ENCODE measurements at places on chromosomes 3 and 15.
A peak's percentile ranks its signal among the peaks of the same experiment; 100 is the strongest.

GRCh38 chr15:33453761-33454160 lies 143.0 kb downstream of the RYR3 start:
- DNase-seq, result no peak

DNA sequence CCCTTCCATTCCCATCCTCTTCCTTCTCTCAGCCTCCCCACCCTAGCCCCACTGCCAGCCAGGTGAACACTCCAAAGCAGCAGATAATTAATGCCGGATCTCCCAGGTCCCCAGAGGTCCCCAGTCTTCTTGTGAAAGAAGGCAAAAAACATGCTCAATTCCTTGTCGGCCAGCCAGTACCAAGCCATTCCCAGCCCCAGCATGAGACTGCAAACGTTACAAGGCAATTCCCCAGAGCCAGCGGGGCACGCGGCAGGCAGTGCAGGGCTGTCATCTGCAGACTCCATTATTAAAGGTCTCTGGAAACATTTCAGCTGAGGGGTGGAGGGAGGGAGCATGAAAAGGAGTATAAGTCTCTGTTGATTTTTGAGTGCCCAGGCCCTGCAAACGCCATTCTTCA lies 117.8 kb downstream of the XXYLT1 start:
- no peak for DNase-seq

DNA sequence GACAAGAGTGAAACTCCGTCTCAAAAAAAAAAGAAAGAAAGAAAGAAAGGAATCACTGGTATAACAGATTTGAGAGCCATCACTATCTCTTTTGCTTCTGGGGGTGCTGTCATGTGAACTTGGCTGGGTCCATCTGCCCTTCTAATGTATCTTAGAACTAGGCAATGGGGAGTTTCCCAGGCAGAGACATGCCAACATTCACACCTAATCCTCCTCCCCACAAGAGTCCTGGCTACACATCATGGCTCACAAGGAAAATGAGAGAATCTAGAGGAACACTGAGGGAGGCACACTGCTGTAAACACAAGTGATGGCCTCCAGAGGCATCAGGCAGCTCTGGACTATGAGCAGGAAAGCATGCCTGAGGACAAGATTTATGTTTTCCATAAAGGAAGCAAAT lies 67.8 kb upstream of the PPP2R3A start:
- DNase-seq, result no peak

DNA sequence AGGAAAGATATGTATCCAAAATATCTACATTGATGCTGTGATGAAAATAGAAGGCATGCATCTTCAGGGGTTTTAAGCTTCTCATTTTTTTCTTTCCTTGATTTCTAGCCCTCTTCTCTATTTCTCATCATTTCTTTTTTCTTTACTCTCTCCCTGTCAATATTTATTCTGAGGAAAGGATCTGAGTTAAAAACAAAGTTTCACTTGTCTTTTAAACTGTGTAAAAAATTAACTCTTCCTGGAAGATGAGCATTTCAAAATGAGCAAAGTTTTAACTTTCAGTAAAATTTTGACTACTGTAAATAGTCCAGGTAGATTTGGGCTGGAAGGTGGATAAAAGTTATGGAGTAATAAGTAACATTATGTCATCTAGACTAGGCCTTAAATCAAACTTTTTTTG lies 500.2 kb upstream of the GBE1 start:
- DNase-seq, result no peak

DNA sequence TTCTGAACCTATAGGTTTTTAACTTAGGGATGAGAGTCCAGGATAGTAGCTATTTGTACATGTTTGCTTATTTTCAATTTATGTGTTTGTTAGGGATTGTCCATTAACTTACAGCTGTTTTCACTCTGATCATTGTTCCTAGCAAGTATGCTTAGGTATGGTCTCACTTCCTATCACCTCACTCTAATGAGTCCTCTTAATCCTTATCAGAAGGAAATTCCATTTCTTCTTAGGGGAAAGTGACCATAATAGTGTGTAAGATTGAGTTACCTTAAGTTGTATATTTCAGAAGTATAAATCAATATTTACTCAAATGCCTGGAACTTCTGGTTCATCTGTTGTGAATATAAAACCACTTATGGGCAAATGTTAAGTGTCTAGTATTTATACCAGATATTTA lies 53.0 kb downstream of the PIAS1 start:
- no peak for DNase-seq

- DNase-seq, result no peak
Measured at GRCh38 chr3:54970895-54971294, 43.0 kb upstream of the LRTM1 start.

DNA sequence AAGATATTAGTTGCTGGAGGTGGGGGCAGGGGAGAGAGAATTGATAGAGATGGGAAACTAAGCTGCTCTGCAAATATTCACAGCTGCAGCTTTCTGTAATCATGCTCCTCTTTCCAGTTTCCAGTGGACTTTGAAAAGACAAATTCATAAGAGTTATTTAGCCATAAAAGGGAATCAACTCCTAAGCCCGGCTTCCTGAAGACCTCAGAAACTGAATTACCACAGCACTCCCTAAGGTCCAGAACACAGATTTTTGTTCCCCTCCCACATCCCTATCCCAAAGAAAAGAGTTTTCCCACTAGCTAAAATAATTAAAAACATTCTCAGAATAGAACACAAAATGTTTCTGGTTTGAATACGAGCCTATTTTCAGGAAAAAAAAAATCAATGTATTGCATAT lies 871.8 kb upstream of the NR2F2 start:
- DNase-seq, result no peak

DNA sequence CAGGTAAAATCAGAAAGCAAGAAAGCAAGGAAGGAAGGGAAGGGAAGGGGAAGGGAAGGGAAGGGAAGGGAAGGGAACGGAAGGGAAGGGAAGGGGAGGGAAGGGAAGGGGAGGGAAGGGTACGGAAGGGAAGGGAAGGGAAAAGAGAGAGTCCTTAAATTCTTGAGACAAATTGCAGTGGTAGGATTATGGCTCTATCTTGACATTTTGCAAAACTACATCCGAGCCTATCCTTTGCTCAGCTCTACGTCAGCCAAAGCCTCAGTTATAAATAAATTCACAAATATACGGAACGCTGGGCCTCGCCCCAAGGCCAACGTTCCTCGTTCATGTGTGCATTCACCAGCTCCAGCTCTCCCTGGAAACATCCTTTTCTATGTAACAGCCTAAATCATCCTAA lies 25.5 kb upstream of the HES1 start:
- DNase-seq, result no peak

GRCh38 chr3:189776149-189776824 lies 145.1 kb downstream of the TP63 start:
- no peak for DNase-seq

DNA sequence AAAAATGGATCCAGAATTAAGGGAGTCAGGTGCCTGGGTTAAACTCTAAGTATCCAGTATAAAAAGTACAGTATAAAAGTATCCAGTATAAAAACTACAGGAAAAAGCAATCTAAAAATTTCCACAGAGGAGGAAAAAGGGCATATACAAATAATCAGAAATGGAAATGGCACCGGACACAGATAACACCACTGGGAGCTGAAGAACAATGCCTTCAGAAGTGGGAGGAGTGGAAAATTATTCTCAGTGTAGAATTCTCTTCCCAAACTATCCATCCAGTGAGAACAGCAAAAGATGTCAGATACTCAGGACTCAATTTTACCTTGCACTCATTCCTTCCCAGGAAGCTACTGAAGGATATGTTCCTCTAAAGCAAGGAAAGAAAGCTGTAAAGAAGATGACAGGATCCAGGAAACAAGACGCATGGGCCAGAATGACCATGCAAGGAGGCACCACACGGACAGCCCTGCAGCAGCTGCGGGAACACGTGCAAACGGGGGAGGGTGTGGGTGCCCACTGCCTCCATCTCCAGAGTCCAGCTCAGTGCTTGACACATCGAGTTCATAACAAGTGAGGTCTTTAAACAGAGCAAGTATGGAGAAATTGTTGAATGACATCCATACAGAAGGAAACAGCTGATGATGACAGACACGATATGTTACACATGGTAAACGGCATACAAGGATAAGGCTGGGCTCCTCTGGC lies 68.5 kb downstream of the CHSY1 start:
- no peak for DNase-seq

GRCh38 chr3:4751502-4752101 lies 227.6 kb upstream of the BHLHE40 start:
- peak; percentile 91 for DNase-seq

- DNase-seq, result no peak
Measured at GRCh38 chr3:120370463-120370862, 21.3 kb upstream of the LRRC58 start.

DNA sequence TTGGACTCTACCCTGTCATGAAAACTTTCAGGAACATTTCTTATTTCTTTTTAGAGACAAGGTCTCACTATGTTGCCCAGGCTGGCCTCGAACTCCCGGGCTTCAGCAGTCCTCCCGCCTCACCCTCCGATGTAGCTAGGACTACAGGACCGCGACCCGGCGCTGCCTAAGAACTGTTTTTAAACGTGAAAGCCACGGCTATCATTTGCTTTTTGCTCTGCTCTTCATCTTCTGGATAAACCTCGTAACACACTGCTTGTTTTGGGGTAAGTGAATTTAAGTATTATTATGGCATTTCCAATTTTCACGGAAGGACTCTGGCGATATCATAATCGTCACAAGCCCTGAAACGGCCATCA lies 14.3 kb upstream of the CCNL1 start:
- no peak for DNase-seq

DNA sequence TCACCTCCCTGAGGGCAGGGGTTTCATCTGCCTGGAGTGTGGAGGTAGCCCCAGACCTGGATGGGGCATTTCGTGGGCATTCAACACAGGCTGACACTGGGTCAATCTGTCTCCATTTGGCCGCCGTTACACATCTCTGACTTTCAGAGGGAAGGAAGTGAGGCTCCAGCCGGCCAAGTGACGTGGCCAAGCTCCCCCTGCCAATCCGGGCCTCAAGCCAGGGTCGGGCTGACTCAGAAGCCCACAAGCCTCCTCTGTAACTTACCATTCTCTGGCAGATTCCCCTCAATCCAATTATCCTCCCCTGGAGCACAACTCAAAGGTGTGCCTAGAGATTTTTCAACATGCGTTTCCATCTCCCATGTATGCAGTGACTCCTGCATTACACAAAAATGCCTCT lies 227.6 kb downstream of the KLF13 start:
- no peak for DNase-seq

- no peak for DNase-seq
Measured at GRCh38 chr15:73522011-73522410, 79.0 kb downstream of the REC114 start.

- DNase-seq, result no peak
Measured at GRCh38 chr3:22231061-22231460, 480.1 kb upstream of the ZNF385D start.

GRCh38 chr15:95866711-95867440 lies 463.6 kb upstream of the NR2F2 start:
- no peak for DNase-seq

- DNase-seq, result no peak
Measured at GRCh38 chr3:13550791-13551360, 2.0 kb downstream of the FBLN2 start.

DNA sequence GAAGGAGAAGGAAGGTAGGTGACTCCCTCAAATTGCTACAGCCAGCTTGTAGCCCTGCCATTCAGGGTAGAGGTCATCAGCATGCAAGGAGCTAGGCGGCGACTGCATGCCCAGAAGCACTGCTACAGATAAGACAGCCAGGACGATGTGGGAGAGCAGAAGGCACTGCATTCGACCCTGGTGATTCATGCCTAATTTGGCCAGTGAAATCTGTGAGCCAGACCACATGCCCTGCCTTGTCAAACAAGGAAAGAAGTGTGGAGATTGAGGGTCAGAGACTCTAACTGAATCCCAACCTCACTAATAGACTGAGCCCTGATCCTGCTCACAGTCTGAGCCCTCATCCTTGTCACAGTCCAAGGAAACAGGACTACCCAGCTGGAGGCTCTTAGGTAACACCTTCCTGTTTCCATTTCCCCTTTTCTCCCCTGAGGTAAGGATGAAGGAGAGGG lies 86.6 kb downstream of the LINGO1 start:
- peak; percentile 25 for DNase-seq

DNA sequence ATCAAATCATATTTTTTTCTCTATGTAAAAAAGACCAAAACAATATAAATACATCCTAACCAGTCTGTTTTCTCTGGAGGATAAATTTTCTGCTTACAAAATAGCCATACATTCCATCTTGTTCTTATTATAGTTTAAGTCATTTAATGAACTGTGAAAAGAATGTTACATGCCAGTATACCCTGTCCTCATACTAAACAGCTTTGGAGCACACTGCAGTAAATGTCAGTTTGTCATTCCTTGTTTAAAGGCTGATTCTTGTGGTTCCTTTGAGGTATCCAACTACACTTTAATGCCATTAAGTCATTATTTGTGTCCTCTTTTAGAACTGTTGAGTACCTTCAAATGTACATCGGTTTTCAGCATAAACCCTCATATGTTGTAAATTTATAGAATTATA lies 52.7 kb upstream of the DCBLD2 start:
- DNase-seq, result no peak

DNA sequence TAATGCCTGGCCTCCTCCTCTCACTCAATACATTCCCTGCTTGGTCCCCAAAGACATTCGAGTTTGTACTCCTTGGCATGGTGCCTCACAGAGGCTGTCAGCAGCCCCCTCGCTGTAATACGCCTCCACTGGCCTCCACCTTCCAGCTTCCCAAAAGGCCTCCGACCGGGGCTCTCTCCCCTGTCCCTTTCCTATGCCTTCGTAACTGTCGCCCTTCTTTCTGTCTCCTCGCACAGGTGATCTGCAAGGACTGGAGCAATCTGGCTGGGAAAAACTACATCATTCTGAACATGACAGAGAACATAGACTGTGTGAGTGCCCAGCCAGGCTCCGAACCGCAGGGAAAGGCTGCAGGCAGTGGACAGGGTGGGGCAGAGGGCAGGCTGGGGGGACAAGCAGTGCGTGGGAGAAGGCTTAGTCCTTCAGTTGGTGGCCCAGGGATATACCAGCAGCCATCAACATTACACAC lies 10.7 kb upstream of the ABTB1 start:
- no peak for DNase-seq

GRCh38 chr15:101240358-101240757 lies 11.5 kb downstream of the CHSY1 start:
- no peak for DNase-seq

DNA sequence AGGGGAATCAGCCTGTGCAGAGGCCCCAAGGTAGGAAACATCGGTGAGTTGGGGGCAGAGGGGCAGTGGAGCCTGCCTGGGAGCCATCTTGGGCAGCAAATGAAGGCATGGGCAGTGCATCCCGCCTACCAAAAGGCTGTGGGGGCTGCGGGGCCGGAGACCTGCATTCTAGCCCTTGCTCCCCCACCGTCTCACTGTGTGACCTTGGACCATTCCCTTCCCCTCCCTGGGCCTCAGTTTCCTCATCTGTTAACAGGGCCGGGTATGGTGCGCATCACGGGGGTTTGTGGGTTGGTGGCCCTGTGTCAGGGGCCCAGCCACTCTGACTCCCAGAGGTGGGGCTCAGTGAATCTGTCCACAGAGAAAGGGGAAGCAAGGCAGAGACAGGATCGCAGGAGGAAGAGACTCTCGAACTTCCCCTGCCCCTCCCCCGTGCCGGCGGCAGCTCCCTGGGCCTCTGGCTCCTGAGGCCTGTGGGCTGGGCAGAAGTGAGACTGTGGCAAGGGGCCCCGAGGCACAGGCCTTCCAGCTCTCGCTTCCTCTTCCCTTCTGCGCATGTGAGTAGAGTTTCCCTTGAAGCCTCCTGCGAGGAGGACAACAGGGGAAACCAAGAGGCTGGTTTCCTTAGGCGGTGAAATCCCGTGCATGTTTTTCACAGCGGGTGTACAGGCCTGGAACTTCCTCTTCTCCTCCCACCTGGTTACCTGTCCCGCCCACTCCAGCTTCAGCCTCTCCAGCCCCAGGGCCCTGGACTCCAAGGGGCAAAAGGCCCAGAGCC lies 42.9 kb downstream of the IDH2 start:
- peak; percentile 96 for DNase-seq

- DNase-seq, result no peak
Measured at GRCh38 chr3:17755836-17756235, 13.4 kb upstream of the TBC1D5 start.
